GM12891 (cell line): ENCODE measurements at places on chromosomes 5 and 9.

GRCh38 chr9:87319656-87320055 lies 178.0 kb upstream of the DAPK1 start:
- DNase-seq, result no peak

GRCh38 chr5:126139086-126139485 lies 284.1 kb upstream of the GRAMD2B start:
- DNase-seq, result no peak

- DNase-seq, result no peak
Measured at GRCh38 chr5:2563046-2563445, 188.4 kb downstream of the IRX2 start.

GRCh38 chr9:117375956-117376355 lies 38.9 kb downstream of the ASTN2 start:
- DNase-seq, result no peak

GRCh38 chr5:119820016-119820415 lies 190.7 kb downstream of the FAM170A start:
- no peak for DNase-seq

- no peak for DNase-seq
Measured at GRCh38 chr9:76101491-76101890, 211.0 kb downstream of the PCSK5 start.

GRCh38 chr5:145938776-145939539 lies 2.6 kb downstream of the SH3RF2 start:
- no peak for DNase-seq

- no peak for DNase-seq
Measured at GRCh38 chr5:154583671-154584177, 105.7 kb upstream of the HAND1 start.

DNA sequence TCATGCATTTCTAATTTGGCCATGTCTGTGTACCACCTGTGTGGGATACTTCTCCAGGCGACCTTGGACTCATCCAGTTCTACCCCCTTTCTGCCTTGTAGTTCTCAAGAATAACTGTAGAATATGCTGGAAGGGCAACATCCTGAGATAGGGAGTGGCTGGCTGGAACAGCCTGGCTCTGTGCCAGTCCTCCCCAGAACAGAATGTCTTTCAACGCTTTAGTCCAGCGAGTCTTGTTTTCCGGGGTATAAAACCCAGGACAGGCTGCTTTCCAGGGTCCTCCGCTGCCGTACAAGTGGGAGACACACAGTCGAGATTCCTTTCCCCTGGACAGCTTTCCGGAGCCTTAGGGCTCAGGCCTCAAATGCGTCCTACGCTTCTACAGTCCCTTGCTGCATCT lies 45.4 kb upstream of the XPA start:
- no peak for DNase-seq

DNA sequence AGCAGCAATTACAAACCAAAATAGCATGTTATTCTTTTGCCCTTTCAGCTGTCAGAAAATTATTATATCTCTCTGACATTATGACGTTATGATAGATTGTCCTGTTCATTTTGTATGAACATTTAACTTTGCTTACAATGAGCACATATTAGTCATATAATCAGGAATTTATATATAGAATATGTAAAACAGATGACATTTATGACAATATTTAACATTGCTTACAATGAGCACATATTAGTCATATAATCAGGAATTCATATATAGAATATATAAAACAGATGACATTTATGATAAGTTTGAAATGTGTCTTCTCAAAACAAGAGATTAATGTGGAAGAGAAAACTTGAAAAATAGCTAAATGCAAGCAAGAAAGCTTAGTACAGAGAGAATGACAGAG lies 1180.2 kb downstream of the CDH12 start:
- no peak for DNase-seq

GRCh38 chr5:172235132-172235780 lies 41.3 kb downstream of the EFCAB9 start:
- no peak for DNase-seq

DNA sequence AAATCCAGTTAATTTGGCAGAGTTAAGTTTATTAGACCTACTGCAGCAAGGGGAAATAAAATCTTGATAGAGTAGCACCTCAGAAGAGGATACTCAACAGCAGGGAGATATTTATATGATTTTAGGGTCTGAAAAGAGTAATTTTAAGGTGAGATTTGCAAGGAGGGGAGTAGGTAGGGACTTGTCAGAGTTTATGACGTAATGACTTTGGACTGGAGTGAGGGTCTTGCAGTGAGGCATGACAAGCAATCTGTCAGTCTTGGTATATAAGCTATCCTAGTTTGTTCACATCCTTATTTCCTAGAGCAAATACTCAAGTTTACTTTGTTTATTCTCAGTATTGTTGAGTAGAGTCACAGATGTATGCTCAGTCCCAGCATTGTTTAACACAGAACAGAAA lies 722.6 kb downstream of the TLE4 start:
- no peak for DNase-seq

- no peak for DNase-seq
Measured at GRCh38 chr5:52041842-52042241, 658.6 kb downstream of the ISL1 start.

DNA sequence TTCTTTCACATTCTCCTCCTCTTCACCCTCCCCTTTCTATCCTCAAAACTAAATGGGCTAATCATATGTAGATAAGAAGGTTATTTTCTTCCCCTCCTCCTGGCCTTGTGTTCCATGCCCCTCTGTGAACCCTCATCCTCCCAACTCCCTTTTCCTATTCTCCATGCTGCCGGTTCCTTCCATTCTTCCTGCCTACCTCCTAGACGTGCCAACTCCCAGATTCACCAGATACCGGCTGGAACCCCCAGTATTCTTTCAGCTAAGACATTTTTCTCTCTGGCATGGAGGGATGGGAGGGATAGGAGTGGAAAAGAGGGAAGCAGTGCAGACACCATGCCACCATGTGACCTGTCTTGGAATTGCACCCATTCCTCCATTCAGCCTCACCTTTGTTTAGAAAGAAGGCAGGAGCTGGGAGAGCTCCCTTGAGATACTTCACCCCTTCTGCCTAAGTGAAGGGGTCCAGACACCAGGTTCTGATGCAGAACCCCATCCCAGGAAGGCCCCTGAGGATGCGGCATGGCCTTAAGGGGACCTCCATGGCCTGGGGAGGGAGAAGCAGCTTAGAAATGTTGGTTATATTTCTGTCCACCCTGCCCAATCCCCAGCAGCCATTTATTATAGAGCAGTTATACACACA lies 4.8 kb downstream of the DNAJB5 start:
- no peak for DNase-seq

DNA sequence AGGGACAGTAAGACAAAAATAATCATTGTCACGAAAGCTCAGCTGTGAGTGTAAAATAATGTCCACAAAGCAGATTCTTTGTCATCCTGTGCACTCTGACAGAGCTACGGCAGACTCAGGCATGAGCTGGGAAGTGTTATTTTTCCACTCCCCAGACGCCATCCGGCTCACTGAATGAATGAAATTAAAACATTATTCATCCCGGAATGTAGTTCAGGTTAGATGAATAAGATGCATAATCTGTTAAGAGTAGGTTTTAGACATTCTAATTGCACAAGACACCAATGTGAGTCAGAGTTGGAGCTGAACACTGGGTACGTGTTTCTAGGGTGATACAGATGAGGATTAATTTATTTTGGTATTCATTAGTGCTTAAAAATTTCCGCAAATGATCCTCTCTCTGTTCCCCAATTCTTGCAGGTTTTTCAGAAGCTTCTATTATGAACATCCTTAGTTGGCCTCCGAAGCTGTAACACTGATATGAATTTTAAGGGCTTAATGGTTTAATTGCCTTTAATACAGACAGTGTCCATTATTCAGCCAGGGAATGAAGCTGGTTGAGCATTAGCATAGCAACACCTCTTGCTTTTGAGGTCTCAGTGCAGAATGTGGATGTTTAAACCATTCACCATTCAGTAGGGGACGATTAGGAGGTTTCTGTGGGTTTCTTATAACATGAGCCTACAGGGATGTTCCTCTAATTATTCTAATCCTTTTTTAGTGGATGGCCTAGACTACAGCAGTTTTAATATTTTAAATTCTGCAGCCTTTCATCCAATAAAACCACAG lies 65.6 kb upstream of the FRRS1L start:
- no peak for DNase-seq

DNA sequence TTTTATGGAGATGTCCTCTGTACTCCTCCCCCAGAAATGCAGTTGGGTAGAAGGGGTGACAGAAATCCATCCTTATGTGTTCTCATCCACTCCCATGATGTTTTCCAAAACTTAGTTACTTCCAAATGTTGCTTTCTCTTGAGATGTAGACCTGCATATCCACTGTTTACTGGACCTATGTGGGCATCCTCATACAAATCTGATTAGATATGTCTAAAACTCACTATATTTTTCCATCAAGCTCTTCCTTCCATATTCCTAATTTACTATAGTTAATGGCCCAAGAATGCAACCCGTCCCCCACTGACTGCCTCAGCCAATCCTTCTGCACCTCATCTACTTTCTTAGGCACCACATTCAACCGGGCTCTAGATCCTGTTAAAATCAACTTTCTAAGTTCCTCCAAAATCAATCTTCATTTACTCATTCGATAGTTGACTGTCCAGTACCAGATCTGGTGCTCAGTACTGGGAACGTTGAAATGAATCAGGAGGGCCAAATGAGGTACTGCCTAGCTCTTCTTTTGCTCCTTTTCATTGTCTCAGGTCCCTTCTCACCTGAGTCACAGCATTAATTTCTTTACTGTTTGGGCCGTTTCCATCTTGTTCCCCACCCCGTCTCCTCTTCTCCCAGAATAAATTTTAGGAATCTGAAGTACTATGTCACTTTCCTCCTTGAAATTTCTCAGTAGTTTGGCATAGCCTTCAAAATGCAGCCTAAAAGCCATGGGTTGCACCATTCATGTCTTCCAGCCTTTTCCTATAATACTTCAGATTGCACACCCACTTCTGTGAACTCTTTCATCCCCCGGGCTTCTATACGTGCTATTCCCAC lies 7.9 kb downstream of the PLK2 start:
- DNase-seq, result no peak

GRCh38 chr5:158429564-158429963 lies 570.6 kb upstream of the CLINT1 start:
- DNase-seq, result no peak

DNA sequence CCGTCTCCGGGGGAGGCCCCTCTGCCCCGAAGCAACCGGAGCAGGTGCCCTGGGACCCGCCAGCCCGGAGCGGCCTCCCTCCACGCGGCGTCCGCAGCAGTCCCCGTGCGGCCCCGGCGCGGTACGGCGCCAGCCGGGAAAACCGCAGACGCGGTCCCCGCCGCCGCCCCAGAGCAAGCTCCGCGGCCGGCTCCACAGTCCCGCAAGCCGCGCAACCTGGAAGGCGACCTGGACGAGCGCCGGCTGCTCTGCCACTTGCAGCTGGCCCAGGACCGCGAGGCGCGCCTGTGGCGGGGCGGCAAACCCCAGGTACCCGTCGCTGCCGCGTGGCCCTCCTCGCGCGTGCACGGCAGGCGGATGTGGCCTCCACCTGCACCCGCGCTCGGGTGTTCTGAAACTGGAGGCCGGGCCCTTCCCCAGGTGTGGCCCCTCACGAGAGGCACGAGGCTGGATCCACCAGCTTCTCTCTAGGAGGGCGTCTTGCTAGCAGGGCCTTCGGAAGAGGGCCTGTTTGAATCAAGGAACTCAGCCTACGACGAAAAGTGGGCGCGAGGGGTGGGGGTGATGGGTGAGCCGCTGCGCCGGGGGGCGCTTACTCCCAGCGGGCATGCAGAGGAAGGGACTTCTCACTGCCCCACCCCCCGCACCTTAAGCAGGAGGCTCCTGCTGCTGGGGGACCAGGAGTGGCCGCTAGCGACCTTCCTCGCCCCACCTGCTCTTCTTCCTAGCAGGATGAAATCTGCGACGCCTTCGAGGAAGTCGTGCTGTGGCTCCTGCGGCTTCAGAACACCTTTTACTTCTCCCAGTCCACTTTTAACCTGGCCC lies 602 bp downstream of the CCNI2 start:
- DNase-seq, result no peak

DNA sequence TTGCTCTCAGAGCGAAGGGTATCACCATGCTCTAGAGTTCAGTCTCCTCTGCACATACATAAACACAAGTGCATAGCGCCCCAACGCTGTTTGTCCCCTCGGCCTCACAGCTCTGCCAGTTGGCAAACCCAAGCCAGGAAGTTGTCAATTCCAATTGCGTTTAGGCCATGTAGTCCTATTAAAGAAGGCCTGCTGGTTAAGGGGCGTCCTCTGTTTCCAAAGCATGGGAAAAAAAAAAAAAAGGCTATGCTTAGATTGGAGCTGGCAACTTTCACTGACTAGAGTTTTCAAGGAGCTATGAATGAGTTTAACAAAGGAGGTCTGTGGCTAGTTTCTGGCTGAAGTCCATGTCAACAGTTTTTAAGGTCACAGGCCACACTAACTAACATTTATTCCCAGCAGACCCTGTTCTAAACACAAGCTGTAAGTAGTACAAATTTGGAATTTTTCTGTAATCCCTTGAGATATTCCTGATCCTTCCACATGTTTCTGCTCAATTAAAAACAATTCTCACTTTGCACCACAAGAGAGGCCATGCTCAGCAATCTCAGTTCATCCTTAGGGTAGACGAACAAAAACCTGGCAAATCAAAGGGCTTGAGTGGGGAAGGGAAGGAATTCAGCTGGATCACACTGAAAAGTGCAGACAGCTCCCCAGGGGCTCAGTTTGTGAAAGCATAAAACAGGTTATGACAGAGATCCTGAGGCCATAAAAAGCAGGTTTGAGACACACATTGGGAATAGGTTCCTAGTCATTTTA lies 187.7 kb downstream of the DENND1A start:
- DNase-seq, result no peak

DNA sequence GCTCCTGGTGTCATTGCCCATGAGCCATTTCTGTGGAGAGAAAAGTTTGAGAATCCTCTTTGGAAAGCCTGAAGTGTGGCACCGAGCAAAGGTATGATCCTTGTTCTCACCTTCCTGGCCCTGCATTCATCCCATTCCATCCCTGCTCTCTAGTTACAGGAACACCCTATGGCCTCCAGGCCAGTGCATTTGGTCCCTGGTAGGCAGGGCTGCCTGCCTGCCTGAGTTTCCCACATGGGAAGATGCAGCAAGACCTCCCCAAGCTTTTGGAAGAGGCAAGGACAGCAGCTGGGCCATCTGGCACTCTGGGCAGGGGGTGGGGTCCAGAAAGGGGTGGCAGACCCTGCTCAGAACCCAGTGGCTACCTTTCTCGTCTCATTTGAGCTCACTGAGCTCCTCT lies 24.5 kb downstream of the IGIP start:
- no peak for DNase-seq

DNA sequence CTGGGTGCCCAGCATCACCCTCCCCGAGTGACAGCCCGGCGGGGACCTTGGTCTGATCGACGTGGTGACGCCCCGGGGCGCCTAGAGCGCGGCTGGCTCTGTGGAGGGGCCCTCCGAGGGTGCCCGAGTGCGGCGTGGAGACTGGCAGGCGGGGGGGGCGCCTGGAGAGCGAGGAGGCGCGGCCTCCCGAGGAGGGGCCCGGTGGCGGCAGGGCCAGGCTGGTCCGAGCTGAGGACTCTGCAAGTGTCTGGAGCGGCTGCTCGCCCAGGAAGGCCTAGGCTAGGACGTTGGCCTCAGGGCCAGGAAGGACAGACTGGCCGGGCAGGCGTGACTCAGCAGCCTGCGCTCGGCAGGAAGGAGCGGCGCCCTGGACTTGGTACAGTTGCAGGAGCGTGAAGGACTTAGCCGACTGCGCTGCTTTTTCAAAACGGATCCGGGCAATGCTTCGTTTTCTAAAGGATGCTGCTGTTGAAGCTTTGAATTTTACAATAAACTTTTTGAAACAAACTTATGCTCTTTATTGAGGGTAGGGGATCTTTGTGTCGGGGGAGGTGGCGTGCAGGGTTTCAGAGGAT lies 1.3 kb downstream of the GADD45G start:
- no peak for DNase-seq
